Fibroblast of skin of back (primary cell): ENCODE measurements at places on chromosomes 3 and 15.

DNA sequence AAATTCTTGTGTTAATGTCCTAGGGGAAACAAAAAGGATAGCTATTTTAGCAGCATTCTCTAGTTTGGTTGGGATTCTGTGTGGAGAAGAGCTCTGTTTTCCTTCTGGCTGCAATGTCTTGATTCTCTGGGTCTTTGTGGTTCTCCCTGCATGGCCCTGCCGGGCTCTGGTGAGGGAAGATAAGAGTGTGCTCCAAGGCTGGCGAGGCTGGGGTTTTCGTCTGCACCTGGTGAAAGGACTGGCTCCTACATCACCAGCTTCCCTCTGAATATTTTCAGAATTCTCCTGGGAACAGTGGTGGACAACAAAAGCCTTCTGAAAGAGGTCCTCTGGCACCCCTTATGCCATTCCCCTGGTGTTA lies 38.1 kb upstream of the SFMBT1 start:
- no peak for DNase-seq

DNA sequence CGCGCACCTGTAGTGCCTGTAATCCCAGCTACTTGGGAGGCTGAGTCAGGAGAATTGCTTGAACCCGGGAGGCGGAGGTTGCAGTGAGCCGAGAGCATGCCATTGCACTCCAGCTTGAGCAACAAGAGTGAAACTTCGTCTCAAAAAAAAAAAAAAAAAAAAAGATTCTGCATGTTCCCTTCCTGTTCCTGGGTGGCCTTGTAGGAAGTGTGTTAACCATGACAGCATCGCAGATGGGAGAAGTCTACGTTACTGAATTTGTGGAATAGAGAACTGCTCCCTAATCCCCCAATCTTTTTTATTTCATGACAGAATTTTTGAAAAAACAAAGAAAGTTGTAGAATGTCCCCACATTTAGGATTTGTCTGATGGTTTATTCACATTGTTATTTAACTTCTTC lies 45.4 kb downstream of the FOXL2 start:
- no peak for DNase-seq

DNA sequence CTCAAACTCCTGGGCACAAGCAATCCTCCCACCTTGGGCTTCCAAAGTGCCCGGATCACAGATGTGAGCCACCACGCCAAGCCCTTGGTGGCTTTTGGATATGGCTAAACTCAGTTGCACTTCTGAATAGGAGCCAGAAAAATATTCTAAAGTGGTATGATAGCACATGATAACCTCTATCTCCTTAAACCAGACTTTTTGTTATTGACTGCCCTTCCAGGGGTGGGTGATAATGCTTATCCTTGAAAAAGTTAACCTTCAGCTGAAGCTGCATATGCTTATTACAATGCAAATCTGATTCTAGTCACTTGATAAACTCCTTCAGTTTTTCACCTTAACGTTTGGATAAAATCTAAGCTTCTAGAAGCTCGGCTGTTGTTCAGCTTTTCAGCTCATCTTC lies 6.3 kb downstream of the CCNB2 start:
- DNase-seq, result no peak

DNA sequence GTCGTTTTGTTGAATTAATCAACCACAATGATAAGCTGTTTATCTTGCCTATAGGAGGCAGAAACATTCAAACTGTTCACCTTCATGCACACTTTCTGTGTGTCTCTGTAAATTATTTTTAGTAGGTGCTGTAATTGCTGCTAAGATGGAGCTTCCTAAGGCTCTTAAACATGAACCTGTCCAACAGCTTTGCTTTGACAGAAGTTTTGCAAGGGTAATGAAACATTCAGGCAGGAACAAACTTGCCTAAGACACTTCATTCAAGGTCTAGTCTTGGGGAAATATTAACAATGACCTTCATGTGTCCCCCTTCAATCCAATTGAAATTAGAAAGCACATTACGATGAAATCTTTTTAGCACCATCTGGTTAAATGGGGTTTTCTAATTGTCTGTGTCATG lies 156.1 kb downstream of the DIPK2A start:
- DNase-seq, result no peak

- DNase-seq, result no peak
Observed at GRCh38 chr3:86976219-86976618, 14.7 kb downstream of the VGLL3 start.

DNA sequence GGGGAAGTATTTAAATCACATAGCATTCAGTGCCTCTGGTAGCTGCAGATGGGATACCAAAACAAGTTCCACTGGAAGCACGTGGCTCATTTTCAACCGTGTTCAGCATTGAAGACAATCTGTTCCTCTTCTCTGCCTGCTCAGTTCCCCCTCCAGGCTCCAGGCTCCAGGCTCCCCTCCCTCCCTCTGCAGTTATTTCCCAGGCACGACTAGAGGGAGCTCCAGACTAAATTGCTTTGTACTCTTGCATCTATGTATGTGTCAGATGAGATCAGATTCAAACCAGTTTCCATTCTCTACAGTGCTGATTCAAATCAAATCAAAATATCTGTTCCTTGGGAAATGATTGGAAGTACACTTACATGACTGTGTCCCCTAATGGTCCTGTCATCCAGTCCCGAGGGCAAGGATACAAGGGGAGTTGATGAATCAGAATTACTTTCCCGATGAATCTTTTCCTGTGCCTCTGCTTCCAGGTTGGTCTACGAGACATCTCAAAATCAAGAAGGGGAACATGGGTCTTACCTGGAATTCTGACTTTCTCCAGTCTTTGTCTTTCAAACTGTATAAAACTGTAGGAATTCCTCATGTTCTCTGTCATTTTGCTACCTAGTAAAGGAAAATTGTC lies 600.5 kb downstream of the EDEM1 start:
- peak; percentile 15 for DNase-seq

DNA sequence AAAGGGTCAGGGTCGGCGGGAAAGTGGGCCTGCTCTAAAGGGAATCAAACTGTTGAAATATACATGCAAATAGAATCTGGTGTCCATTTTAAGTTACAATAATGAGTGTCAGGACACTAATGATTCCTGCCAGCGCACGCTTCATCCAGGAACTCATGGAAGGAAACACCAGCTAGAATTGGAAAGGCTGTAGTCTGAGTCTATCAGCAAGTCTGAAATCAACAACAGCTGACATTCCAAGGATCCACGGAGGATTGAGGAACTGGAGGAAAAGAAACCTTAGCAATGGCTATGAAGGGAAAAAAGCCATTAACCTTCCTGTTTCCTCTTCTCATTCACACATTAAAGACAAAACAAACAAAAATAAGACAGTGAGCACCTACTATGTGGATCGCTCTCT lies 1063.1 kb downstream of the NTRK3 start:
- DNase-seq, result no peak

- no peak for DNase-seq
Observed at GRCh38 chr15:74543583-74543982, 2.6 kb downstream of the ARID3B start.

GRCh38 chr3:131218196-131218595 lies 163.4 kb upstream of the NUDT16 start:
- DNase-seq, result peak; percentile 85

- DNase-seq, result peak; percentile 26
Observed at GRCh38 chr3:146092230-146092629, 68.8 kb downstream of the PLOD2 start.

DNA sequence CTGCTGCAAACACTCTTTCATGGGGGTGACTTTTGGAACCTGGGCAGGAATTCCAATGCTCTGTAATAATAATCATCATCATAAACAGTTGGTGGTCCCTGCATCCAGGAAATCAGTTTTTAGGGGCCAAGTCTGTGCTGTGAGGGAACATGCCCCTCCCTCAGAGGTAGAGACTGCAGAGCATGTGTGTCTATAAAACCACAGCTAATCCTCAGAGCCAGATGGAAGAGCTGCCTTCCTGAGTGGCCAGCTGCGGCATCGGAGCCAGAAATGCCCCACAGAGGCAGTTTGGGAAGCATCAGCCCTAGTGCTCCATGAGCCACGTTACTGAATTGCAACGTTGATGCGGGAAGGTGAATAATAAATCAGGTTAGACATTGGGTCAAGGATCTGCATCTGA lies 12.9 kb upstream of the TPM1 start:
- no peak for DNase-seq

DNA sequence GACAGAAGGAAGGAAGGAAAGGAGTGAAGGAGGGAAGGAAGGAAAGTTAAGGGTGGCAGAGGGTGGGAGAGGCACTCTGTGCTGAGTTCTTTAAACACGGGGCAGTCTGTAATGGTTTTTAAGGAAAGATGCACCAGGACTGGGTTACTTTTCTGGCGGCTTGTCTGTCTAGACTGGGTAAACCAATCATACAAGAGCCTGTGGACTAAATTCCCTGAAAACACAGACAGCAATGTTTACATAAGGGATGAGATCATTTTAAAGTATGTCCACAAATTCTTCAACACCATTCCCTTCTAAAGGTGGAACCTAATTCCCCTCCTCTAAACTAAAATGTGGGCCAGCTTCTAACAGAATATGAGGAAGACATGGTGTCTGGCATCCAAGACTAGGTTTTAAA lies 235.5 kb upstream of the IGF1R start:
- DNase-seq, result peak; percentile 17

DNA sequence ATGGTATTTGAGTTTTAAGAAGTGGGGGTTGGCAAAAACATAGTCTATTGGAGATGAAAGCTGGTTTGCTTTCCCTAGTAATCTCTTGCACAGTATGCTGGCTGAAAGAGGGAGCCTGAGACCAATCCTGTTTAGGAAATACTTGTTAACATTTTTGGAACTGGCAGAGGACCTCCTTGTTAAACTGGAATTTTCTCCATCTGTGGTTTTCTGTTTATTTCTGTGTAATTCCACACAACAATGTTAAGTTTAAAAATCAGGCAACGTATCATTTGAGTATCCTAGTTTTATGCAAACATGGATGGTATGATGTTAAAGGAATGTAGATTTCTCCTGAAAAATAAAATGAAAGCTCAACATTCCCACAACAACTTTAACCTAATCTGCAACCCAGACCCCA lies 536.0 kb upstream of the TBL1XR1 start:
- DNase-seq, result no peak

GRCh38 chr15:25850154-25851111 lies 12.7 kb downstream of the ATP10A start:
- DNase-seq, result peak; percentile 95

DNA sequence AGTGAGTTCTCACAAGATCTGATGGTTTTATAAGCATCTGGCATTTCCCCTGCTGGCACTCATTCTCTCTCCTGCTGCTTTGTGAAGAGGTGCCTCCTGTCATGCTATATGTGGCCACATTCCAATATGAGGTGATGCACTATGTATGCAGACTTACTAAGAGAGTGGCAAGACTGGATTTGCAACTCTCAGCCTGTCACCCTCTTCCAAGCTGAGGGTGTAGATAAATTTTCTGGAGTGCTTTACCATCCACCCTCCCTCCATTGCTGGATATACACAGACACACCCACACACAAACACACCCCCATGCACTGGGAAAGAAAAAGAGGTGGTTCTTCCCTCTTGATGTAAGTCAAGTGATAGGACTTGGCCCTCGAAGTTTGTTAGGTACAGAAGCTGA lies 30.2 kb upstream of the CHMP2B start:
- no peak for DNase-seq

DNA sequence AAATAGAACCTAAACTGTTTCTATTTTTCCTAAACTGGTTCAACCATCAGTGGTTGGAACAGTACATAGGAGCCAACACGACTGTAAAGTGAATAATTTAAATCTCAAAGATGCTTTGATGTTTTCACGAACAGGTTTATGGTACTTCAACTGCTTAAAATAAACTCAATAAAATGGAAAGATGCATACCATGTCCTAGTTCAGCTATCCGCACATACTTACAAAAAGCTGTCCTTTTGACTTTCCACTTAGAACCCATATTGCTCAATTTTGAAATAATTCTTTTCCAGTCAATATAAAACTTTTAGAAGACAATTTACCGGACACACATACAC lies 902 bp downstream of the CMTM6 start:
- no peak for DNase-seq

DNA sequence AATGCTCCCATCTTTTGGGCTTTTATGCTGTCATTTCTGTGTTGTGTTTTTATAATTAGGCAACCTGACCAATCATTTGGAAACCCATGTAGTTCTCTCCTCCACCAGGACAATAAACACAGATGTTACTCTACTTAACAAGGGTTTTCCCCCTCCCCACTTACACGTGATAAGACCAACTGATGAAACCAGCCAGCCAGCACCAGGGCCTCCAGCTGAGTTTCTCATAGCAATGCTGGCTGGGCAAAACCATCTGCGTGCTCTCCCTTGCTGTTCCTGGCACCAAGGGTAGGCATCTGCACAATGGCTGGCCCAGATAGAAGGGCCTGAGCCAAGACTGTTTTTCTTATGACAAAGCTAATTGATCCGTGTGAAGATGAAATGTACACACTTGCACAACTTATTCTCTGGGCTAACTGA lies 310.4 kb downstream of the PLCL2 start:
- DNase-seq, result peak; percentile 42

GRCh38 chr3:193873426-193874201 lies 262.3 kb upstream of the HES1 start:
- DNase-seq, result no peak

- peak; percentile 12 for DNase-seq
Observed at GRCh38 chr3:104596054-104596453, 770.7 kb upstream of the ALCAM start.

DNA sequence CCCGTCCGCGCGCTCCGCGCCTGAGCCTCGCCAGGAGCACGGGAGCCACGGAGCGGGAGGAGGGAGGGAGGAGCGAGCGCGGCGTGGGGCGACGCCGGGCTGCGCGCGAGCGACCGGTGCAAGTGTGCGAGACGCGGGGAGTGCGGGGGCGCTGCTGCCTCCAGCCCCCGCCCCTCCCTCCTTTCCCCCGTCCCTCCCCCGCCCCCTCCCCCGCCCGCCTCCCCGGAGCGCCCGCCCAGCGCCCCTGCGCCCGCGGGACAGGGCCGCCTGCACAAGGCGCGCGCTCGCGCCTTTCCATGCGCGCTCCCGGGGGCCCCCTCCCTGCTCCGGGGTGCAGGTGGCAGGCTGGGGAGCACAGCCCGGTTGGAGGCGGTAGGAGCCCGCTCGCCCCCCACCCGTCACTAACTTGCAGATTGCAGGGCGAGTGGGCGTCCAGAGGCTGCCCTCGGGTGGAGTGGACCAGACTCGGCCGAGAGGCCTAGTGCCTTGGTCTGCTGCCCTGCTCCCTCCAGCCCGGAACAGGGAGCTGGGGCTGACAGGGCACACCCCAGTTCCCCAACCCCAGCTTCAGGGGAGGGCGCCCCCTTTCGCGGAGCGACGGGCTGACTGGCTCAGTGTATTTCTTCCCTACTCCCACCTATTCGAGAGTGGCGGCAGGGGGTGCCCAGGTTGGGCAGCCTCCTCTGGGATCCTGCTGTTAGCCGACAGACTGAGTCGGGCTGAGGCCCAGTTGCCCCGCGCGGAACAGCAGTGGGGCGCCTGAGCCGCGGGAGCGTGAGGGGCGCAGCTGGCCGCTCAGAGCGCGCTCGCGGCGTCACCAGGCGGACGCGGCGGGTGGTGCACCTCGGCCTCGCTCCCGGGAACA lies at the start of gene WNT7A:
TSS of gene WNT7A (minus strand) at position 126 of the 865 bp plus-strand sequence. CDS start 255 bp downstream, outside the sequence.
- DNase-seq, result no peak

- DNase-seq, result no peak
Observed at GRCh38 chr3:167777356-167777755, 41.8 kb downstream of the SERPINI1 start.

DNA sequence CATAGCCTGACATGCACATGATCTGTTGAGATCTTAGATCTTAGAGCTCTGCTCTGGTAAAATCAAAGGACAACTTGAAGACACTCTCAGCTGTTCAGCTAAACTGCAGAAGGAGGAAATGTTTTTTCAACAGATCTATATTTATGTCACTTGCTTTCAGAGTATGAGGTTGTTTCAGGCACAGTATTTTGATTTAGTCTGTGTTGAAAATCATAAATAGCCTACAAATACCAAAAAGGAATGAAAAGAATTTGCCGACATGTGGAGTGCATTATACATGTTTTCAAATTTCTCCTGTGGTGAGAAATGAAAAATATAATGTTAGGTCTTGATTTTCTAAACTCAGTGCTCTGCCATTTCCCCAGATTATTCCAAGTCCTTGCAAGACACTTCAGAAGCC lies 1118.4 kb downstream of the TBL1XR1 start:
- DNase-seq, result peak; percentile 74
